ENCODE measurements at places on chromosomes 12 and 14.

GRCh38 chr12:2259369-2259768 lies 206.6 kb downstream of the CACNA1C start:
- DNase-seq, result no peak

- no peak for DNase-seq
Observed at GRCh38 chr12:103241184-103241583, 254.6 kb downstream of the C12orf42 start.

DNA sequence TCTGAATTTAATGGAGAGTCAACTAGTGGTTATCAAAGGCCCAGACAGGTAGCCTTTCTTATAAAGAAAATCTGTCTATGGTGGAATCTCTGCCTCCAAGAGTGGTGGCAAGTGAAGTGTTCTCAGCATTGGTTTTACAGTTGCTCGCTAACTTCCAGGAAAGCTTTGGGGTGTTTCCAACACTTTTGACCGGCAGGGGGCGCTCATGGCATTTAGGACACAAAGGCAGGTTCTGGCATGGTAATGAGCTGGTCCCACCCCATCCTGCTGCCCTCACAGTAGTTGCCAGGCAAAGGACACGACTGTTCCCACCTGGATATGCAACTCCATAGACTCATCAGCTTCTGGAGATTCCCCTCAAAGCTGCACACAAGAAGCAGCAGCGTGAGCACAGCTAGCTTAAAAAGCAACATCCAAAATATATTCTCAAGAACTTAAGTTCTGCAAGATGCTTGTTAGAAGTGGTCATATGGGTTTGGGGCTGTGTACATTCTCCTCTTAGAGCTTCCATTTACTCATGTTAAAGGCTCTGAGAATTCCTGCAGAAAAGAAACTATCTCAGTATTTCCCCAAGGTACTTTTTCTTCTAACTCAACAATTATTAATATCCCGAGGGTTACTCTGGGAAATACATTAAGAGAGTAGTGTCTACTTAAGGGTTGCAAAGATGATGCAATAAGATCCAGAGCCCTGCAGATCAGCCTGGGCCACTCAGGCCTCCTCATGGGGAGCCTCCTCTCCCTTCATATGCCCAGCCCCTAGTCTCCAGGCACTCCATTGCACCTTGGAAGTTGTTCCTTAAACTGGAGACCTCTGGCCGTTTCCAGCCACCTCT lies 14.8 kb downstream of the PROX2 start:
- DNase-seq, result peak; percentile 95

DNA sequence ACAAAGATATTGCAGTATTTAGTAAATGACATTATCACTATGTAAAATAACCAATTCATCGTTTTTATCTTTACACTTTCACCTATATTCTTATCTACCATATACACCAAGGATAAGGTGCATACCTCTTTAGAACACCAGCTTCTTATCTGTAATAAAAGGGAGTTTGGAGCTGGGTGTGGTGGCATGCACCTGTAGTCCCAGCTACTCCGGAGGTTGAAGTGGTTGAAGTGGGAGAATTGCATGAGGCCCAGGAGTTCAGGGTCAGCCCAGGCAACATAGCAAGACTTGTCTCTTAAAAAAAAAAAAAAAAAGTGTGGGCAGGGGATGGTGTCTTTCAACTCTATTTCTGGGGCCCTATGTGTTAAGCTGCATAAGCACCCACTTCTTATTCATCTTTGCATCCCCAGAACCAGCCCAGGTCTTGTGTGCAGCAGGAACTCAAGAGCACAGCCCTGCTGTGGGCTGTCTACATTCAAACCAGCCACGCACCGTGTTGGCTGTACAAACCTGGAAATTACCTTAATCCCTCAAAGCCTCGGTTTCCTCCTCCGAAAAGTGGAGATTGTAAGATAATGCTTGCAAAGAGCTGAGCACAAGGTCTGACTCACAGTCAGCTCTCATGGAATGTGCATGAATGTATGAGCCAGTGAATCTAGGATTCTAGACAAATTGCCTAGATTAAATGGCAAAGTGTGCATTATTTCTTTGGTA lies 256.6 kb upstream of the FOXN3 start:
- no peak for DNase-seq

DNA sequence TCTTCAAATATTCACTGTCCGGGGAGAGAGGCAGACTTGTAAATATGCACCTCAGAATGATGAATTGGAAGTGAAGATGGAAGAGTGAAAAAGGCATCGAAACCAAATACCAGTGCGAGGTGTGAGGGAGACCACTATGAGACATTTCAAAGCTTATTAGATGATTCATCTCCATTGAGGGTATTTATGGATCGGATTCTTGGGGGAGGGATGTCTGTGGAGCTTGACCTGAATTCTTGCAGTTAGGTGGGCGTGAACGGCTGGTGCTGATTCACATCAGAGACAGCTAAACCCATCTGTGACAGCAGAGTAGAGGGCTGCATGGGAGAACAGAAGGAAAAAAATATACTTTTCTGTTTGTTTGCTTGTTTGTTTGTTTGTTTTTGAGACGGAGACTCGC lies 677.2 kb downstream of the AACS start:
- DNase-seq, result no peak

DNA sequence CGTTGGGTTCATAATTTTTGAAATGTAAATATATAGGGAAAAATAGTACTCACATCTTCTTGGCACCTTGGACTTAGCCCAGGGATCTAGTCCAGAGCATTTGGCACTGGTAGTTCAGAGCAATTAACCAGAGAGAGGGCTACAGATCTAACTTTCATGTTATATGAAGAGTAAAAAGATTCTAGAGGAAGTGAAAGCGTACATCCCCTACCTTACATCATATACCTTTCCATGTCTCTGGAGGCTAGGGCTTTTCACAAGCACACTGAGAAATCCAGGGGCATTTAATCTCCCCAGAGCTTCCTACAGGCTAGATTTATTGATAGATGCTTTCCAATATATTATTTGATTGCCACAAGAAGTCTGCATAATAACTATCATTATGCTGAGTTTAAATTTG lies 687.5 kb upstream of the FBXO33 start:
- no peak for DNase-seq

- DNase-seq, result no peak
Observed at GRCh38 chr14:86912709-86913108, 1080.3 kb downstream of the GALC start.
